Stimulated activated CD4-positive, alpha-beta T cell treated with anti-CD3 and anti-CD28 coated beads, Interleukin-15, amount 100 ng/mL, for 1 hour (primary cell): ENCODE measurements at places on chromosomes 2 and 18.
A peak's percentile ranks its signal among the peaks of the same experiment; 100 is the strongest.

DNA sequence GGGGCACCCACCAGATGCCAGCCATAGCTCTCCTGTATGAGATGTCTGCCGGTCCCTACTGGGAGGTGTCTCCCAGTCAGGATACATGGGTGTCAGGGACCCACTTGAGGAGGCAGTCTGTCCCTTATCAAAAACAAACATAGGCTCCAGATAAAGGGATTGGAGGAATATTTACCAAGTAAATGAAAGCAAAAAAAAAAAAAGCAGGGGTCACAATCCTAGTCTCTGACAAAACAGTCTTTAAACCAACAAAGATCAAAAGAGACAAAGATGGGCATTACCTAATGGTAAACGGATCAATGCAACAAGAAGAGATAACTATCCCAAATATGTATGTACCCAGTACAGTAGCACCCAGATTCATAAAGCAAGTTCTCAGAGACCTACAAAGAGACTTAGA lies 640.0 kb upstream of the LRRTM4 start:
- DNase-seq: no peak

- DNase-seq: peak; percentile 3
Measured at GRCh38 chr2:36965751-36966369, 476 bp downstream of the STRN start.

DNA sequence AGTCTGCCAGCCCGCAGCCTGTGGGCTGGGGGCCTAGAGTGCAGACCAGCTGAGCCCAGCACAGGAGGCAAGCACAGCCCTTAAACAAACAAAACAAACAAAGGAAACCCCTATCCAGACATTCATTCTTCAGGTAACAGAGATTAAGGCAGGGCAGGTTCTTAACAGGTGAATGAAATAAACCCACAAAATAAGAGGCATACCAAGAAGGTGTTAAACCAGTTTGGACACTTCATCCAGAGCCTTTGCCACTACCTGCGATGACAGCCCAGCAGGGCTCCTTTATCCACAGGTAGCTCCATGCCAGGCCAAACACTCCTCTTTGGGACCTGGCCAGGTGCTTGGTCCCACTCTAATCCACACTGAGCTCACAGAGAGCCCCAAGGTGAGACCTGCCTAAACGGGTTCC lies 209.7 kb upstream of the SIX2 start:
- DNase-seq: no peak

DNA sequence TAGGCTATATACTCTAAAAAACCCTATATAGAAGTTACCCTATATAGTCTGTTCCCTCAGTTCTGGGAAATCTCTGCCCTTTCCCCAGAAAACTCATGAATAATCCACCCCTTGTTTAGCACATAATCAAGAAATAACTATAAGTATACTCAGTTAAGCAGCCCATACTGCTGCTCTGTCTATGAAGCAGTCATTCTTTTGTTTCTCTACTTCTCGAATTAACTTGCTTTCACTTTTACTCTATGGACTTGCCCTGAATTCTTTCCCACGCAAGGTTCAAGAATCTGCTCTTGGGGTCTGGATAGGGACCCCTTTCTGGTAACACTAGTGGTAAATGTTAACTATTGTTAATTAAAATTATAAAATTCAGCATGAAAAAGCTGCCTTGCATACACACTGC lies 17.4 kb upstream of the AP1S3 start:
- DNase-seq: no peak

GRCh38 chr2:132761437-132761836 lies 91.4 kb upstream of the LYPD1 start:
- no peak for DNase-seq

- DNase-seq: no peak
Measured at GRCh38 chr2:218329027-218329825, 27.4 kb upstream of the CATIP start.

- no peak for DNase-seq
Measured at GRCh38 chr18:57585855-57586250, 649 bp downstream of the FECH start.

DNA sequence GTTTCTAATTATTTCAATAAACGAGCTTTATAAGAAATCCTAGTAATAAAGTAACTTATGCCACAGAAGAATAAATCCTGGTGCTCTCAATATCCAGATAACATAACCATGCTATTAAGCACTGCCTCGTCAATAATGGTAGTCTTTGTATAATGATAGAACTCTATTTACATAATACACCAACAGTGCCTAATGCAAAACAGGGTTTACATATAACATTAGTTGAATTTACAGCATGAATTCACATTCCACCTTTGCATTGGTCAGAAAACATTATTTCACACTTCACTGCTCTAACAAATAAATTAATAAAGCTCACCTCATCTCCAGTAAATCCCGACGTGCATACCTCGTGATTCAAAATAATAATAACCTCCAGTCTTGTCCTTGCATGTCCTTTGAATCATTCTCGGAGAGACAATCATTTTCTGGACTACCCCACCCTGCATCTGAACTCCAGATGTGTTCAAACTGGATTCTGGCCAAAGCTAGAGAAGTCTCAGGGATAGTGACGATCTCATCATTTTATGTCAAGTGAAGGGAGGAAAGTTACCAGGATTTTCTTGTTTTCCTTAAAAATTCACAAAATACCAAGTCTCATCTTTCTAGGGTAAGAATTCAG lies 189.2 kb downstream of the NCKAP5 start:
- DNase-seq: no peak

GRCh38 chr18:35592298-35592697 lies 10.8 kb downstream of the GALNT1 start:
- DNase-seq: no peak

DNA sequence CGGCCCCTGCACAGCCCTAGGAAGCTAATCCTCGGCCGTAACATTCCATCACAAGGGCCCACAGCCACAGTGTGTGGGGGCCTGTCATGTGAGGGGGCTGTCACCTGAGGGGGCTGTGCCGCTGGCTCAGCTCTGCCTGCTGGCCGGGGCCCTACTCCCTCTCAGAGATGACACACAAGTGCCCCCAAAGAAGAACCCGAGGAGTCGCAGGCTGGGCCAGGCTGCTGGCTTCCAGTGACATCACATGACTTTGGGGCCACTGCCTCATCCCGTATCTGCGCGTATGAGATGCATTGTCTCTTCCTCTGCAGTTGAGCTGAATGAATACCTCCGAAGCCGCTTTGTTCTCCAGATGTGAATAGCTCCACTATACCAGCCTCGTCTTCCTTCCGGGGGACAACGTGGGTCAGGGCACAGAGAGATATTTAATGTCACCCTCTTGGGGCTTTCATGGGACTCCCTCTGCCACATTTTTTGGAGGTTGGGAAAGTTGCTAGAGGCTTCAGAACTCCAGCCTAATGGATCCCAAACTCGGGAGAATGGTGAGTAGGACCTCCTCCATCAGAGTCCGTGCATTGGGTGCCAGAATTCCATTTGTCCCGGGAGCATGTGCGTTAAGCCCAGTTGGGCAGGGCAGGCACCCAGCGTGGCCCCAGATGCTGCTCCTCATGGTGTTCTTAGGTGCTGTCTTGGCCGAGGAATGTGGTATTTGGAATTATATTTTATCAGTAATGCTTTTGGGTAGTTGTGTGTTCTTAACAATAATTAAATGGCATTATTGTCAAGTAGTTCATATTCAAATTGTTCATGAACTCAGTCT lies at the start of gene CNDP1:
Gene CNDP1, plus strand, starts transcription at position 351 of the 820 bp plus-strand sequence. Its CDS starts 168 bp downstream, at position 519.
- DNase-seq: no peak

GRCh38 chr2:85681372-85681763 lies 12.8 kb upstream of the GNLY start:
- DNase-seq: no peak

GRCh38 chr18:37956902-37957301 lies 391.3 kb upstream of the CELF4 start:
- DNase-seq: no peak

DNA sequence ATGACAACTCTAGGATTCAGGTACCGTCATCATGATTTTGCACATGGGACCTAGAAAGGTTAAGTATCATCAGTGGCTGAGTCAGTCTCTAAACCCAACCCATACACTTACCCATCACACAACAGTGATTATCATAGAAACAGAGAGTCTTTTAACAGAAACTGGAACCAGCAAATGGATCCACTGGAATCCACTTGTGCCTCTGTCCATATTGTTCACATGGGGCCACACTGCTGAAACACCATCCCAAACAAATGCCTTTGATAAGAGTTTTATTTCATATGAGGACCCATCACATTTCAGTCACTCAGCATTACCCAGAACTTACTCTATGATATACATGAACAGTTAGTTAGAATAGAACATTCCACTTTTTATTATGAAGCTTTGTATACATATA lies 430.0 kb downstream of the STK39 start:
- no peak for DNase-seq

GRCh38 chr2:99489761-99490622 lies at the start of gene REV1:
TSS of gene REV1 (minus strand) at chr2:99490017. CDS start at chr2:99464975, 25,042 bp downstream.
- DNase-seq: peak; percentile 90

- no peak for DNase-seq
Measured at GRCh38 chr2:69483696-69484095, 46.5 kb upstream of the NFU1 start.
